Activated CD8-positive, alpha-beta memory T cell treated with anti-CD3 and anti-CD28 coated beads for 4 hours (primary cell): ENCODE measurements at places on chromosomes 11 and 22.

- DNase-seq, result no peak
Observed at GRCh38 chr11:21561581-21561980, 631.3 kb upstream of the ANO5 start.

GRCh38 chr11:72072348-72072747 lies 8.0 kb downstream of the NUMA1 start:
- no peak for DNase-seq

DNA sequence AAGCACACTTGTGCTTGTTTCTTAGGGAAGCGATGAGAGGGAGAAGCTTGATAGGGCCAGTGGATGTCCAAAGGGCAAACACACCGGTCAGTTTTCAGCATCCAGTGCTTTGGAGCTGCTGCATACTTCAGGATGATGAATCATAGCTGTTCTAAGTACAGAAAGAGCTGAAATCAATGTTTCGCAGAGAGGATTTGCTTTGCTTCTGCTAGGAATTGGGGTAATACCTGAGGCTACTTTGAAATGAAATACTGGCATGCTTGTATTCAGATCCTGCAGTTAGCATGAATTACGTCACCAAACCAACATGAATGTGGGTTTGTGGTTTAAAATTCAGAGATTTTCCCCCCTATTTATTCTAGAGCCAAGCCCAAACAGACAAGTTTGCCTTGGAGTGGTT lies 41.7 kb upstream of the SC5D start:
- DNase-seq, result no peak

GRCh38 chr11:128927683-128928336 lies 14.9 kb downstream of the TP53AIP1 start:
- DNase-seq, result no peak

DNA sequence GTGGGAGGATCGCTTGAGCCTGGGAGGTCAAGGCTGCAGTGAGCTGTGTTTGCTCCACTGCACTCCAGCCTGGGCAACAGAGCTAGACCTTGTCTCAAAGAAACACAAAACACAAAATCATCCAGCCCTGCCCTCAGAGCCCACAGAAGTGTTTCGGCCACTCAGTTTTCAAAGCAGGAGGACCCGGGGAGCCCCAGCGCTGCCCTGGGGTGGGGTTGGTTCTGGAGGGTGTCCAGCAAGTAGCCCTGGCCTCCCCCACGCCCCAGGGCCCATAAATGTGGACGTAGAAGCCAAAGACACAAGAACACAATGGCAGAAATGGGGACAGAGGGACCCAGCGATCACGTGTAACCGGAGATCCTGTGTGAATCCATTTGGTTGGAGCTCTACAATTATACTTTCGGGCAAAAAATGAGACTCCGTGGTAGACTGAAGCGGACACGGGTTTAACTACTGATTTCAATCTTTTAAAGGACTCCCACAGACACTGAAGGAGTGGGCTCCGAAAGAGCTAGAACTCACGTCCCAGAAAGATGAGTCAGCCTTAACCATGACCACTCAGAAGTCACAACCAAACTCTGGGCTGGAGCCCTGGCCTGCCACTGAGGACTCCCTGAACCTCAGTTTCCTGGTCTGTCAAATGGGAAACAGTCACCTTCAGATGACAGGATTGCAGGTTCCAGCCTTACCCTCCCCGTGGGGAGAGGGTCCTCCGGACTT lies 9.0 kb upstream of the CYTH4 start:
- DNase-seq, result no peak

DNA sequence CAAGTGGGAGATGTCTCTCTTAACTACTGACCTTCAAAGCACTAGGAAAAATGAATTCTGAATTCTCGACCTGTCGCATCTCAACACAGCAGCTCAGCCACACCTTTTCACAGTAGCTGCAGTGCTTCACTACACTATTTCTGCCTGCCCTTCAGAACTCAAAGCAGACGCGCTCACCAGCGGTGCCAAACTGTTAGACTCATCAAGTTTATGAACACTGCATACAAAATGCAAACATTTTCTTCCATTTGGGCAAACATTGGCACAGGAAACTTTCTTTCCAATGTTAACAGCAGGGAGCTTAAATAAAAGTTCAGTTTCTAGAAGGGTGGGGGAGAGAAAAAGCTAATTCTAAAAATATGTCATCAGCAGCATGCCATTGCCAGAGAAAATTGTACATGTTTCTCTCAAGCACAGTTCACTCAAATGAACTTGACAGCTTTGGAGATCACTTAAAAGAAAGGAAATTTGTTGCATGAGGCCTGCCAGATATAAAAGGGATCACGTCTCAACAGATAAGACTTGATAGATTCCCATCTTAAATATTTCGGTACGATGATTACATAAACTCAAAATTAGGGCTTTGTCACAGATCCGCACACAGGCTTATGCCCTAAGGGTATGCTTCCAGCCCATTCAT lies 82.7 kb downstream of the CADM1 start:
- no peak for DNase-seq

- no peak for DNase-seq
Observed at GRCh38 chr11:111788051-111788450, 21.9 kb upstream of the PPP2R1B start.

DNA sequence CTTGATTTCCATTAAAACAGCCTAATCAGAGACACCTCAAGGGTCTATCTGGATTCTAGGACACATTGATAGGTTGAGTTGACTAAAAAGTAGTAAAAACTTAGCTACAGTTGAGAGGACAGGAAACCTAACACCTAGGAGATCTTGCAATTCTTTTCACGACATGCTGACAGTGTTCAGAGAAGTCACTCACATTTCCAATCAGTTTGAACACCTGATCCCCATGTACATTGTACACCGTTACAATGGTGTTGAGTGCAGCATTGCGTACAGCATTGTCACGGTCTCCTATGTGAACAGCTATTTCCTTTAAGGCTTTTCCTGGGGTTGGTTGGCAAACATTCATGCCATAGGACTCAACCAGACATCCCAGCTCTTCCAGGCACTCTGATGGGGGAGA lies 42.8 kb downstream of the F2 start:
- DNase-seq, result no peak

DNA sequence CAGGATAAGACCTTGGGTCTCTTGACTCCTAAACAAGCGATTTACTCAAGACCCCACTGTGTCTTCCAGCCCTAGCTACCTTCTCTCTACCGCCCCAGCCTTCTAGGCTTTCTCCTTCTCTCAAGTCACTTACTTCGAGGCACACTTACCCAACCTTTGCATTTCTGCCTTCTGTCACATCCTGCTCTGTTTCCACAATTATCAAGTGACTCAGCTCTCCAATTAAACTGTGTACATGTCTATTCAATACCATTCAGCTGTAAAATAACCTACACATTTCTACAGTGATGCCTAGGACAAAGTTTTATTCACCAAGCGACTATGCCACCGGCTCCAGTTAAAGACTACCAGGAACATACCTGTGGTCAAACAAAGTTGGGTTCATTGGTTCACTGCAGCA lies 69.0 kb downstream of the LARGE1 start:
- no peak for DNase-seq

DNA sequence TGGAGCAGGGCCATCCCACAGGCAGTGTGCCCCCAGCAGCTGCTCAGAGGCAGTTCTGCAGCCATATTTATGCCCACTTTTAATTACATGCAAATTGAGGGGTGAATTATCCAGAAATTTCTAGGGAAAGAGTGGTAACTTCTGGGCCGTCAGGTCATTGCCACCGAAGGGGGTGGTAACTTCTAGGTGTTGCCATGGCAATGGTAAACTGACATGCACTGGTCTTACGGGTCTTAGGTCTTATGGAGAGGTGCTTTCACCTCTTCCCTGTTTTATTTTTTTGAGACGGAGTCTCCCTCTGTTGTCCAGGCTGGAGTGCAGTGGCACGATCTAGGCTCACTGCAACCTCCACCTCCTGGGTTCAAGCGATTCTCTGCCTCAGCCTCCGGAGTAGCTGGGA lies 3.8 kb upstream of the TMEM134 start:
- DNase-seq, result no peak

DNA sequence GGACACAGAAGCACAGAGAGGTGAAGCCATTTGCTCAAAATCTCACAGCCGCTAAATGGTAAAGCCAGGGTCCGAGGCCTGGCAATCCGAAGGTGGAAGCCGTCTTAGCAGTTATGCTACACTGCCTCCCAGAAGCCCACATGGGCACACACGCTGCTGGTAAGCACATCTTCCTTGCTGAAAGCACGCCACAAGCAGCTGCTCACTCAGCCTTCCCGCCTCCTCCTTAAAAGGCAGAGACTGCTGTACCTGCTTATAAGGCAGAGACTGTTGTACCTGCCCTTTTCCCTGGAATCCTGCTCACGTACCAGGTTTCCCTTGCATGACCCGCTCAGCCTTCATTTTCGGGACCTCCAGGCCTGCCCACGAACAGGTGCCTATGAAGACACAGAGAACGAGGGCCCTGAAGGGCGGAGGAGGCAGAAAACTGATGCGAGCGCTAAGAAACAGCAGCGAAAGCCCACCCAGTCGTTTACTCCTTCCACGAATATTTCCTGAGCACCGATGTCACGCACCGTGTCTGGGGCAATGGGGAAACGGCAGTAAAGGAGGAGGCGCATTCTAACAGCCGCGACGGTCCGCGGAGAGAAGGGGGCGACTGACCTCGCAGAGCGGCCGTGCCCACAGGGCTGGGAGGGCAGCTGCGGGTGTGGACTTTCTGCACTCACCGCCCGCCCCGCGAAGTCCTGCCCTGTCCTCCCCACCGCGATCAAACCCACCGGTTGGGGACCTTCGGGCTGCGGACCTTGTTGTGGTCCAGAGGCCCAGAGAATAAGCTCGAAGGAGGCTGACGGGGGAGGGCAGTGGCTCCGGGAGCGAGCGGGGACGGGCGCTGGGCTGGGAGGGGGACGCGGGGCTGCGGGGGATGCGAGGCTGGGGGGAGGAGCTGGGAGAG lies 13.0 kb downstream of the SPATA19 start:
- no peak for DNase-seq
